ENCODE measurements at places on chromosomes 7 and 10.

- DNase-seq: no peak
These were observed 123.8 kb downstream of the SLC25A13 start for GRCh38 chr7:96198047-96198636.

- DNase-seq: no peak
These were observed 16.1 kb downstream of the OGDH start for GRCh38 chr7:44622342-44623151.

GRCh38 chr7:148419856-148420832 is 170.4 kb upstream of the C7orf33 start:
- DNase-seq: no peak

DNA sequence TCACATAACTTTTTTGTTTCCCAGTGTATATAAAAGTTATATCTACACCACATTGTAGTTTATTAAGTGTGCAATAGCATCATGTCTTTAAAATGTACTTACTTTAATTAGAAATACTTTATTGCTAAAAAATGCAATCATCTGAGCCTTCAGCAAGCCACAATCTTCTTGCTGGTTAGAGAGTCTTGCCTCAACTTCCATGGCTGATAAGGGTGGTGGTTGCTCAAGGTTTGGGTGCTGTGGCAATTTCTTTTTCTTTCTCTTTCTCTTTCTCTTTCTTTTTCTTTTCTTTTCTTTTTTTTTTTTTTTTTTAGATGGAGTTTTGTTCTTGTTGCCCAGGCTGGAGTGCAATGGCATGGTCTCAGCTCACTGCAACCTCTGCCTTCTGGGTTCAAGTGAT is 360.0 kb downstream of the MAGI2 start:
- DNase-seq: no peak

DNA sequence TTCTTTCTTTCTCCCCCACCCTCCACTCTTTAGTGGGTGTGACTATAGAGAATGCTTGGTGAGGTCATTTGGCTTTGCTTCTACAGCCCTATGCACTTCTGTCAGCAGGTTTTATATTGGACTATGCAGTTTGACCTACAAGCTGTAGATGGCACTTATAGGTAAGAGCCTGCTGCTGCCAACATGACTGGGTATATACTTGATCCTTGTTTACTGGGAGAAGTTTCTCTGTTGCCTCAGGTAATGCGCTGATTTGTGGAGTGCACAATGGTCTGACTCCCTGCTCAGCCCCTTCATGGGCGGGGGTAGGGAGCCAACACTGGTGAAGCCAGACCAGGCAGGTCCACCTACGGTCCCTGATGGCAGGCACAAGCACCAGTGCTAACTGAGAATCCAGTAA is 33.7 kb upstream of the C7orf33 start:
- no peak for DNase-seq

DNA sequence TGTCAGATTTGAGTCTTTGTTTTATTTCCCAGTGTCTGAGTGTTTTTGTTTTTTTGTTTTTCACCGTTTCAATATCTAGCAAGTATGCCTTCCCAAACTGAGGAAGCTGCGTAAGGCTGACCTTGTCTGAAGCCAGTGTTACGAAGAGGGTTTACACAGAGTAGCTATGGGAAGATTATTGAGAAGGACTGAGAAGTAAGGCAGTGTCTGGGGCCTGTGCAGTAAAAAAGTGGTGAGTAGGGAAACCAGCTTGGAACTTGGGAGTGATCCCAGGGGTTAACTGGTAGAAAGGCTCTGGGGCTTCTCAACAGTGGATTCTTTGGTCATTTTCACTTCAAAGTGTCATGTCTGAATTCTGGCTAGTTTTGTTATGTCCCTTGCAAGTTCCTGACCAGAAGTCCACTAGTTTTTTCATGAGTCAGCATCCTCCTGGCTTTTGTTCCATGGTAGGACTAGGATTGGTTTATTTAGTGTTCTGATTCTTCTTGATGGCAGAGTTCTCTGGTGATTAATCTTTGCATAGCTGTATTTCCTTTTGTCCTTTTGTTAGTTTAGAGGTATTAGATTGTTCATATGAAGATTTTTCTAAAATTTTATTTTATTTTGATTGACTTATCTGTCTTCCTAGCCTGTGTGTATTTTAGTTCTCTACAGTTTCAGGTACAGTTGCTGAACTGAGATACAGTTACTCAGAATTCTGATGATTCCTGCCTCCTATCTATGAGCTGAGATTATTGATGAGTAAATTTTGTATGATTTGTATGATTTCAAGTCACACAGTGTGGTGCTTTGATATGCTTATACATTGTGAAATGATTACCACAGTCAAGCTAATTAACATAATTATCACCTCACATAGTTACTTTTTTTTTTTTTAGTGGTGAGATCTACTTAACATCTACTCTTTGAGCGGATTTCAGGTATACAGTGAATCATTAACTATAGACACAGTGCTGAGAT is 19.0 kb downstream of the GARS1 start:
- DNase-seq: no peak

- DNase-seq: no peak
These were observed 142.9 kb upstream of the ZMIZ1 start for GRCh38 chr10:78925800-78926319.

DNA sequence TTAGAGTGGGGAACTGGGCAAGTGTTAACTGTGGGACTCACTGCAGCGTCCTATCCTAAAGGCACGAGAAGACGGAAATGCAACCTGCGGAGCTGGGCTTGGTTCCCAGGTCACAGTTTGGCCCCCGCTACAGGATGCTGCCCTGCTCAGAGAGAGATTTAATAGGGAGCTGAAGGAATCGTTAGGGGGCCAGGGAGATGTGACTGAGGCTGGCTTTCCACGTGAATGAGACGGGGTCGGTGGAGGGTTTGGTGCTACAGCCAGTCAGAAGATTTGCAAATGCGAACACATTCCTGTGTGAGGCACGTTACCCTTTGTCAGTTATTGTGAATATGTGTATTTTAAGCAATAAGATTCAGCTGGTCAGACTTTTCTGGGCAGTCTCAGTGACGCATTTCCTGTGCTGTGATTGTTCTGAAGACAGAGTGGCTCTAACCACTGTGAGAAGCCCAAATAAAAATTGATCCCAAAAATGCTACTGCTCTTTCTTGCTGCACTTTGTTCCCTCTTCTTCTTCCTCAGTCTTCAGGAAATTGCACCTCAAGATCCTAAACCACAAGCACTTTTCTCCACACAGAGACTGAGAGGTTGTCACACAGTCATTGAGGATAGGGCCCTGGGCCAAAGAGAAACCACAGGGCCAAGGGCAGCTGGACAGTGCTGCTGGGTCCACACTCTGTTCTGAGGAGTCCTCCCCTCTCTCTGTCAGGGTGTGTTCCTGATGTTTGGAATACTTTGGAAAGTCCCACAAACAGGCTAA is 21.2 kb downstream of the CYP17A1 start:
- DNase-seq: no peak

DNA sequence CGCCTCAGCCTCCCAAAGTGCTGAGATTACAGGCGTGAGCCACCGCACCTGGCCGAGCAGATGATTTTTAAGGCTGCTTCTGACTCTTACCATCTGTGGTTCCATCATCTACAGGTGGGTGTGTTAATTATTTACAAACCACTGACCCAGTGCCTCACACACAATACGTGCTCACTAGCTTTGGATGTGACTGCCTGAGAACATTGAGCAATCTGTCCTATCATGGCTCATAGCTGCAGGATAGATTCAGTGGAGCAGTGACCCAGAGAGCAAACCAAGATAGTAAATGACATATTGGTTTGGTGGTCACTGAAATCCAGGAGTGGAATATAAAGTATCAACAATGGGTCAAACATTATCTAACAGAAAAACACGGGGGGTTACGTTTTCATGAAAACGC is 24.1 kb downstream of the GPAM start:
- DNase-seq: no peak

GRCh38 chr7:22385326-22385725 is 28.4 kb upstream of the RAPGEF5 start:
- no peak for DNase-seq

DNA sequence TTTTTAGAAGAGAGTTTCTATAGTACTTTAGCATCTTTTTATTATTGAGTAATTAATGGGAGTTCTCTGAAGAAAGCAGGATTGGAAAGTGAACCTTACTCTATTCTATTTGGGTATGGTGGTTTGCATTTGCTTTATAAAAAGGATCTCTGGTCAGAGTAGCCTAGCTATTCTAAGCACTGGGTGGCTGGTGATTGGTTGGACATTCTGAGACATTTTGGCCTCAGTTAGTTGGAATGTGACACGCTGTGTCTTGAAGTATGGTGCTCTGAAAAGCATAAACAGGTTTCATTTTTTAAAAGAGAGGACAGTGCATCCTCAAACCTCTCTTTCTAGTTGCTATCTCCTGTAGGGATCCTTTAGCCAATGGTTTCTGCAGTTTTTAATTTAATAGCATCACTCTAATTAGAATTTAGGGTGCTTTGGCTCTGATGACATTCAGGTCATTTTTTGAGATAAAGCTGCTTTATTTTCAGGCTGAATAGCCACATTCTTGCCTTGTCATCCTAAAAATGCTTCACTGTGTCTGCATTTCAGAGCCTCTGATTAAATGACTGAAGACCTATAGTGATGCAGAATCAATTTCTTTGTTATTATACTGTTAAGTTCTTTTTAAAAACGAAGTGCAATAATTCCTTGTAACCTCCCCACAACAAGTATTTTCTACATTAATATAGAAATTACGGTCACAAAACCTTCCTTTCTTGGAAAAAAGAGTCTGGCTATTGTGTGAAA is 20.6 kb downstream of the TMEM178B start:
- DNase-seq: no peak

DNA sequence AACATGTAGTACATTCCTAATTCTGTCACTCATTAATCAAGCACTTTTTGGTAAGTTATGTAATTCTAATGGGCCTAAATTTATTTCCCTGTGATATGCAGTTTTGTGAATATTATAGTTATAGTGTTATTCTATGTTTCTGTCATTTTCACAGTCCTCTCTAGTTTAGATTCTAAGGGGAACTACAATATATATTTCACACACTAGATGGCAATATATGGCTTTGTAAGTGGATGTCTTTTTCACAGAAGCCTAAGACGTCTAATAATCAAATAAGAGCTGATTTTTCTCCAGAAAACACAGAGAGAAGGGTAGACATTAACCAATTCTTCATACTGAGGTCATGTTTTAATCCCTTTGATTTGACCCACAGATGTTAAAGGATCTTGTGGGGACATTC is 18.0 kb downstream of the RNLS start:
- DNase-seq: no peak

- no peak for DNase-seq
These were observed 6.7 kb upstream of the IMMP2L start for GRCh38 chr7:111568870-111569462.

DNA sequence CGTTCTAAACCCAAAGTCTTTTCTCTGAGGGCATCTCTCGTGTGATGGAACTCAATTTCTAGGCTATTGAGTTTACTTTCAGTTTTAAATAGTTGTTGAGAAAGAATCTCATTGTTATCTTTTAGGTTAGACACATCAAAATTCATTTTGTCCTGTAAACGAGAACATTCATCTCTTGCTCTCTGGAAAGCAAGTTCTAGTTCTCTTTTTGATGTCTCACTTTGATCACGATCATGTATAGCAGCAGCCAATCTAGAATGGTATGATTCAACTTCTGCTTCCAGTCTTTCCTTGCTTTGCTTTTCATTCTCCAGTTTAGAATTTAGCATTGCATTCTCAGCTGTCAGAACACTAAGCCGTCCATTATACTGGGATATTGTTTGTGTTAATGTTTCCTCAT is 65.1 kb downstream of the ANKRD26 start:
- no peak for DNase-seq

DNA sequence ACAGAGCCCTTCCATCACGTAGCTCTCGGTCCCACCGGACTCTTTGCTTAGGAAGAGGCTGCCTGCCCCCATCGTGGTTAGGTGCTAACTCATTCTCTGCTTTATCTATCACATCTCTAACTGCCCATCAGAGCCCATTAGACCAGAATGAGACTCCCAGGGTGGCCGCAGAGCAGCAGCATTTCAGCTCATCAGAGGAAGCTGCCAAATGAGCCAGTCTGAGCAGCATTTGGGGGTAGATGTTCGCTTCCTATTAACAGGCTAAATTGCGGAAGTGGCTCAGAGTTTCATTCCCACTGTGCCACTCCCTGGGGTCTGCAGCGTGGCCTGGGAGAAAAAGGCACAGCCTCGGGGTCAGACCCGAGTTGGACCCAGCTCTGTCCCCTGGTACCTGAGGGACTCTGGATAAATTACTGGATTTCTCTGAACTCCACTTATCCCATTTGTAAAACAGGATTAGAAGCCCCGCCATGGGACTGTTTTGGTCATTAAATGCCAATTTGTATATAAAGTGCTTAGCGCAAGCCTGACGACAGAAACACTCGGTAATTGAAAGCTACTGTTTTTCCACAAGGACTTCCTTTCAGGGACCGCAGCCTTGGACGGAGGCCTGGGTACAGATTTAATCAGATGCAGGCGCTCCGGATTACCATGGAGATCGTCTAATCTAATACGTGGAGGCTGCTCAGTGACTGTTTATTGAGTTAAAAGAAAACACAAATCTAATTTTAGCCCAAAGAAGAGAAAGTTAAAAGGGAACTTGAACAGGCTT is 73.8 kb upstream of the PRLHR start:
- no peak for DNase-seq

GRCh38 chr7:155743177-155743576 is 69.1 kb downstream of the SHH start:
- no peak for DNase-seq

GRCh38 chr10:93458821-93459257 is 23.3 kb downstream of the MYOF start:
- no peak for DNase-seq

GRCh38 chr10:27344568-27345454 is 104.2 kb upstream of the ACBD5 start:
- peak; percentile 25 for DNase-seq

GRCh38 chr10:61781969-61782403 is 119.3 kb downstream of the CABCOCO1 start:
- no peak for DNase-seq

DNA sequence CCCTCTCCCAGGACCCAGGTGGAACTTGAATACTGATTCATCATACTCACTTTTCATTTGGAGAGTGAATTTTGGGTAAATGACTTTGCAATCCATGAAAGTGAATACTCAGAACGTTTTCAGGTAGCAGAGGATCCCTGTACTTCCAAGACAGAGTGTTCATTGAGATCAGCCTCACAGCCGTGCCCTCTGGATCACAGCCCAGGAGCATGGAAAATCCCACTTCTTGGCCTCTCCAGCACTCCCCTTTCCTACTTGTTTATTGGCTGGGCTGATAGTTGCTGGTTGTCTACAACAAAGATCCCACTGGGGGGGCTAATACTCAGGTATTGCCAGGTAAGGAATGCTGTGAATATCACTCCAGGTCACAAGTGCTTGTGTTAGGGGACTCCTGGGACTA is 5.9 kb downstream of the GCK start:
- no peak for DNase-seq

DNA sequence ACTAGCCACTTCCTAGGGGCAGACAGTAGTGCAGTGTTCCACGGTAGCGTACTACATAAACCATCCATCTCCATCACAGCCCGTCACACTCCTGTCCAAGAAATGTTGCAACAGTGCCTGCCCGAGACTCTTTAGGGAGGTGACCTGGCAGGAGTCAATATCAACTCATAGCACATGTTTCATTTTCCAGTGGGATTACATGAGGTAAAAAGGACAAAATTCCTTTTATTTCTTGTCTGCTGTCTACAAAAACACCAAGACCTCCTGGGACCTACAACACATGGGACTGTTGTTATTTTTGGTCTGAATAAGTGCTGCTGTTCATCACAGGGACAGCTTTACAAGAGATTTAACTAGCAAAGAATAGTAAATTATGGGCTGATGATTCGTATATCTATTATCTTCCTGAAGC is 99.9 kb downstream of the MPP7 start:
- no peak for DNase-seq

Measured in NCI-H2171 treated with DMSO at 0.1 percent for 48 hours (cell line).